Inflammatory macrophage (primary cell): ENCODE measurements at places on chromosomes 13 and 19.

- DNase-seq, result no peak
Measured at GRCh38 chr19:45142726-45143110, 18.1 kb downstream of the NKPD1 start.

- DNase-seq, result no peak
Measured at GRCh38 chr13:41590643-41591042, 133.3 kb downstream of the RGCC start.

DNA sequence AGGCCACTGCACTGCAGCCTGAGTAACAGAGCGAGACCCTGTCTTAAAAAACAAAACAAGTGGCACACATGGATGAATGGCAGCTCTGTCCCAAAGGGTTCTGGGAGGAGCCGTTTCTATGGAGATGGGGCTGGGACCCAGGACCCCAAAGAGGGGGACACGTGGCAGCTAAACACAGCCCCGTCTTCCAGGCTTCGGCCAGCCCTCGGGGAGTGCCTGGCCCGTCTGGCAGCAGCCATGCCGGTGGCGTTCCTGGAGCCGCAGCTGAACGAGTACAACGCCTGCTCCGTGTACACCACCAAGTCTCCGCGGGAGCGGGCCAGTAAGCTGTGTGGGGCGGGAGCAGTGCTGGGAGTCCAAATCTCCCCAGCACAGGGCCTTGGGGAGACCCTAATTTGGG, 82.4 kb downstream of the RYR1 start:
- DNase-seq, result no peak

GRCh38 chr19:19627621-19628500, at the start of gene LPAR2:
LPAR2 (minus strand) TSS chr19:19628220; CDS start chr19:19627275, 945 bp downstream.
- peak; percentile 48 for DNase-seq

- DNase-seq, result no peak
Measured at GRCh38 chr13:33087091-33087490, 70.9 kb downstream of the KL start.

DNA sequence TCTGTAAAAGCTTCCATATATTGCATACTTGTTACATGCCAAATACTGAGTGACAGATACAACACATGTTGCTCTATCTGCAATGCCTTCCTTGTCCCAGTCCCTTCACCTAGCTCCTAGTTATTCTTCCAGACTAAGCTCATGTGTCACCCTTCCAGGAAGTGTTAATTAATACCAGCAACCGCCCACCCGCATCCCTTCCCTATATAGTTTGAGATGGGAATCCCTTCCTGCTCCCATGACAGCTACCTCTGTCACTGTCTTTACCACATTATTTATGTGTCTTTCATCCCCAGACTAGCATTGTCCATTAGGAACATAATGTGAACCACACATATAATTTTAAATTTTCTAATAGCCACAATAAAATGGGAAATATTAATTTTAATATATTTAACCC, 49.5 kb upstream of the FRY start:
- DNase-seq, result peak; percentile 18

DNA sequence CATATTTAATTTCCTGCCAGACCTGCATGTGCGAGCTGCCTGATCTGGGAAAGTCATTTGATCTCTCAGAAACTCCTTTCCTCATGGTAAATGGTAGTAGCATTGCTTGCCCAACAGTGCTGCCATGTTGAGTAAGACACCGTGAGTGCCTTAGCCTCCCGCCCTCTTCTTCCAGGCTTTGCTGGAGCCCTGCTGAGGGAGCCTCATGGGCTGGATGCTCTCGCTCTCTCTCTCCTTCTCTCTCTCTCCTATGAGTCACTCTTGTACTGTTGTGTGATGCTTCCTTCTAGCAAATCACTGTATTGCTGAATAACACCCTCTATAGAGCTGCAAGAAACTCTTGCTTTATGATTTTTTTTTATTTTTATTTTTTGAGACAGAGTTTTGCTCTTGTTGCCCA, 365.5 kb downstream of the UQCRFS1 start:
- no peak for DNase-seq

- DNase-seq, result no peak
Measured at GRCh38 chr13:74444864-74445479, 310.8 kb upstream of the KLF12 start.

DNA sequence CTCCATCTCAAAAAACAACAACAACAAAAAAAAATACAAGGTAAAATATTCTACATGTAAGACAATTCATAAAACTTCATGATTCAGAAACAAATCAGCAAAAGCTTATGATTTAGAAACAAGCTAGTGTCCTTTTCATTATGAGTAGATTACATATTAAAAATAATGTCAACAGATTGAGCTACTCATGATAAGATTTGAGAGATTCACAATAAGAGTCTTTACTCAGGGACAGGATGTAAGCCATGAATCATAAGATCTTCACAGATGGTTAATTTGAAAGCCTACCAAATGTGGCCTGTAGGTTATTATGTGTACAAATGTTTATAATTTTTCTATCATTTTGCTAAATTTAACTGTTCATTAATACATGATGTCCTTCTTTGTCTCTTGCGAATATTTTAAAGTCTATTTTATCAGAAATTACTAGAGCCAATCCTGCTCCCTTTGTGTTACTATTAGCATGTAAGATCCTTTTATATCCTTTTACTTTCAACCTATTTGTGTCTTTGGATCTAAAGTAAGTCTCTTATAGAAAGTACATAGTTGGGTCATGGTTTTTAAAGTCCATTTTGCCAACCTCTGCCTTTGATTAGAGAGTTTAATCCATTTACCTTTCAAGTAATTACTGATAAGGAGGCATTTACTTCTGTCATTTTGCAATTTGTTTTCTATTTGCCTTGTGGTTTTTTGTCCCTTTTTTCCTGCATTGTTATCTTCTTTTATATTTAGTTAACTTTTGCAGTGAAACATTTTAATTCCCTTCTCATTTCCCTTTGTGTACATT, 68.3 kb upstream of the RXFP2 start:
- no peak for DNase-seq

DNA sequence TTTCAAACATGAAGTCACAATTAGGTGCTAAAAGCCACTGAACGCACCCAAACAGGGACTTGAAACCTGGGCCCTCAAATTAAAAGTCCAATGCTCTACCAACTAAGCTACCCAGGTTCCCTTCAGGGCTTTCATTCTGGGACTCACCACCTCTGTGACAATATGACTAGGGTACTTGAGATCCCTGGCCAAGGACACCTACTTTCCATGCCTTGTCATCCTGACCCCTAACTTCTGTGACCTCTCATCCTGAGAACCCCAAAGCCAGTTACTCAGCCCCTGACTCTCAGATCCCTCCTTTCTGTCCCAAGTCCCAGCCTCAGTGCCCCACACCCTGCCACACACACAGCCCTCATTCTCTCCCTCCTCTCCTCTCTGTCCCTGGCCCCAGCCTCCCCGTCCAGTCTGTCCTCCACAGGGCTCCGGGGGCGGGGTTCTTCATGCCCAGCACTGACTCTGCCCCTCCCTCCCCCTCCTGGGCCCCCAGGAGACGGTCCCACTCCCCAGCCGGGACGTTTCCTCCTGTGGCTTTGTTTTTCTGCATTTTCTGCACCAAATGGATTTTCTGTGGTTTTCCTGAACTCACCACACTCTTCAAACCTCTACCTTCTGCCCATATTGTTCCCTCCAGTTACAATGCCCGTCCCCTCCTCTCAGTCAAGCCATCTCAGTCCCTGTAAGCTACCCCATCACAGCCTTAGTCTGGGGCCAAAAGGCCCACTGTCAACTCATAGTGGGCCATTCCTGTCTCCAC, 7.0 kb downstream of the RCN3 start:
- DNase-seq, result no peak

- DNase-seq, result no peak
Measured at GRCh38 chr13:30934381-30934780, 1.9 kb downstream of the TEX26 start.

DNA sequence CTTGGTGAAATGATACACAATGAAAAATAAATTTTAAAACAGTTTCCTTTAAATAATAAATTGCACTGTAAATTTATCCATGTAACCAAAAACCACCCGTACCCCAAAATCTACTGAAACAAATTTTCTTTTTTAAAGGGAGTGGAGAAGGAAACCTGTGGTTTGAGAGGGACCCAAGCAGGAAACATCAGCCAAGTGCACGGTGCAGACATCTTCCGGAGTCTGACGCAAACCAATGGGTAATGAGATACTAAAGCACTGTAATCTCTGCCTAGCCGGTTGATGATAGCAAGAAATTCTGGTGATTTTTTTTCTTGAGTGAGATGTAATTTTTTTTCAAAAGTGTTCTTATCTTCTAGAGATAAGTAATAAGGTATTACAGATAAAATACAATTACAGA, 115.4 kb downstream of the ABCC4 start:
- no peak for DNase-seq

GRCh38 chr19:40387155-40387554, 2.8 kb downstream of the HIPK4 start:
- no peak for DNase-seq

DNA sequence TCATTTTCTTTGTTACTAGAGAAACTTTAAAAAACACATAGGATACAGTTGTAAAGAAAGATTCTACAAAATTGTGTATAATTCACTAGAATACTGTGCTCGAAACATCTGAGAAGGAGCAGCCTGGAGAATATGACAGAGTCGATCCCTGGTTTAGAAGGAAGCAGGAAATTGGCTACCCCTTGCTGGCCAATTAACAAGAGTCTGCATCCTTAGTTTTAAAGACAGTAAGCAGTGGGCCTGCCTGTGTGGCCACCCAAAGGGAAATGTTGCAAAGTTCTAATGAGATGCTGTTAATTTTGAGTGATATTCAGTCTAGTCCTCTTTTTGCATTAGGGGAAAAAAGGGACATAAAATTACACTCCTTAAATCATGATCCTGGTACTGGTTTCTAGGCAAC, 988.6 kb downstream of the PCDH17 start:
- DNase-seq, result no peak

DNA sequence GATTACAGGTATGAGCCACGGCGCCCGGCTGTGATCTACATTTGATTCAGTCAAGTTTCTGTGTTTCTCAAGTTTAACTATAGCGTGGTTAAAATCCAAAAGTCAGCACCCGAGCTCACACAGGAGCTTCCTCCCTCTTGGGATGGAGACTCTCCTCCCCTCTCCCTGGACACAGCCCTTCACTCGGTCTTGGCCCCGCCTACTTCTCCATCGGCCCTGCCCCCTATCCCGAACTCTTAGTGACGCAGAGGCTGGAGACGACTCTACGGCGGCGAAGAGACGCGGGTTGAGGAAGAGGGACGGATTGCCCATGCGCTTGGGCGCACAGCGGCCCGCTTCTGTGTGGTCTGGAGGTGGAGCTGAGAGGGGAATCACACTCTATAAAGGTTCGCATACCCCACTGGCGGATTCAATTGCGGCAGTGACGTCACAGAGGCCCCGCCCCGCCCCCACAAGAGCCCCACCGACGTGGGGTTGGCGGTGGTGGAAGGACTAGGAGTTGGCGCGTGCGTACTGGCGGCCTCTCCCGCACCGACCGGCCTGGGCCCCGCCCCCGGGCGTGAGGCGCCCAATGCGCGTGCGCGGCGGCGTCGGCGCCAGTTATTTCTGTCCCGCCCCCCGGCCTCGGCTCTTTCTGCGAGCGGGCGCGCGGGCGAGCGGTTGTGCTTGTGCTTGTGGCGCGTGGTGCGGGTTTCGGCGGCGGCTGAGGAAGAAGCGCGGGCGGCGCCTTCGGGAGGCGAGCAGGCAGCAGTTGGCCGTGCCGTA, at the start of gene TRIM28:
Gene TRIM28, plus strand, starts transcription at position 239 of the 765 bp plus-strand sequence. CDS start 694 bp downstream, outside the sequence.
- peak; percentile 97 for DNase-seq

GRCh38 chr19:53810187-53810546, 13.9 kb downstream of the NLRP12 start:
- DNase-seq, result no peak

GRCh38 chr13:31898378-31899071, 133.0 kb upstream of the FRY start:
- no peak for DNase-seq

DNA sequence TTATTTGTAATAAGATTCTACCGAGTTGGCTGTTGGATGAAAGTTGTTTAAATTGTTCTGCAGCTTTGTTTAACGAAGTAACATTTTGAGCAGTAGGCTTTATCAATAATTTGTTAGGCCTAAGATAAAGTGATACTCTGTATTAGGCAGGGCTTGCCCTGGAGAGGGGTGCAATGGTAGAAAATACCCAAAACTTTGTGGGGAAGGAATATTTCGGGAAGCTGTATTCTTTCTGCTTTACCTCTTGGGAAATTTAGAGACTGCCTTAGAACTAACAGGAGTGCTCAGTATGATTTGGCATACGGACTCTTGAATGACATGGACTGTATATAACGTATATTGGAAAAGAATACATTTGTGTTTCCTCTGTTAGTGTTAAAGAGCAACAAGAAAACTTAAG, 2.5 kb downstream of the PDS5B start:
- no peak for DNase-seq

GRCh38 chr19:51821921-51822320, 27.0 kb downstream of the FPR3 start:
- DNase-seq, result peak; percentile 41

GRCh38 chr19:41623360-41623759, 3.5 kb downstream of the CEACAM4 start:
- no peak for DNase-seq

GRCh38 chr13:21676611-21677021, 5.7 kb downstream of the FGF9 start:
- no peak for DNase-seq

- no peak for DNase-seq
Measured at GRCh38 chr19:53991224-53992113, at the start of gene CACNG6. CACNG6 (plus strand) TSS chr19:53991637; CDS start chr19:53992878, 1,241 bp downstream.

- DNase-seq, result no peak
Measured at GRCh38 chr13:108195146-108195545, 20.2 kb downstream of the LIG4 start.

GRCh38 chr13:24280720-24281119, 28.7 kb upstream of the C1QTNF9 start:
- DNase-seq, result peak; percentile 94

DNA sequence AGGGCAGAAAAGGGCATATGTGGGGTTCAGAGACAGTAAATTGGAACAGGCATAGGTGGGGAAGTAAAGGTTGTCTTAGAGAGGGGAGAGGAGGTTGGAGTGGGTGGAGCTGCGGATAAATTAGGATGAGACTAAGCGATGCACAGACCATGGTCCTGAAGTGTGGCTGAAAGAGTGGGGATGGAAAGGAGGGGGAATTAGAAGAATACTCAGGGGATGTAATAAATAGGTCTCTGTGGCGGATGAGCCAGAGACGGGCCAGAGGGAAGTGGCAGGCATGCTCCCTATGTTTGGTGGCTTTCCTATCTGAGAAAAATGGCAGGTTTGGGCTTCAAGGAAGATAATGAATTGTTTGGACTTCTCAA, 123.4 kb downstream of the OLFM4 start:
- DNase-seq, result no peak

DNA sequence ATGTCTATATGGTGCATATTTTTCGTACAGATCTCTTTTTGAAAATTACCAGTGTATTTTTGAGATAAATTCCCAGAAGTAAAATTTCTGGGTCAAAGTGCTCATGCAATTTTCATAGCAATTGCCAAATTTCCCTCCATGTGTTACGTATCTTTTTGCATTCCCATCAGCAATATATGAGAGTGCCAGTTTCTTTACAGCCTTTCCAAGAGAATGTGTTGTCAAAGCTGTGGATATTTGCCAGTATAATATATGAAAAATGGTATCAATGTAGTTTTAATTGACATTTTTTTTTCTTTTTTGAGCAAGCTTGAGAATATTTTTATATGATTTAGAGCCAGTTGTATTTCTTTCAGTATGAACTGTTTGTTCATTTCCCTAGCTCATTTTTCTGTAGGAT, 399.0 kb upstream of the KLF12 start:
- DNase-seq, result no peak
